ENCODE measurements at places on chromosomes 7 and 10. TPM values are rescaled to one million over a fixed set of nuclear protein-coding genes. Genes with fewer than 3 reads are reported as not detected.

Gene FFAR4
- not detected for total RNA-seq

- H3K4me3 ChIP-seq = no peak overlapping the region
- no peak for DNase-seq
- no peak overlapping the region for H3K27ac ChIP-seq
- peaks cover 11% of the 10 kb centered on the region for H3K27me3 ChIP-seq
Observed at GRCh38 chr10:101055411-101055810, 6.4 kb upstream of the KAZALD1 start.

Gene NEURL1
- 3.2 TPM for total RNA-seq

DNA sequence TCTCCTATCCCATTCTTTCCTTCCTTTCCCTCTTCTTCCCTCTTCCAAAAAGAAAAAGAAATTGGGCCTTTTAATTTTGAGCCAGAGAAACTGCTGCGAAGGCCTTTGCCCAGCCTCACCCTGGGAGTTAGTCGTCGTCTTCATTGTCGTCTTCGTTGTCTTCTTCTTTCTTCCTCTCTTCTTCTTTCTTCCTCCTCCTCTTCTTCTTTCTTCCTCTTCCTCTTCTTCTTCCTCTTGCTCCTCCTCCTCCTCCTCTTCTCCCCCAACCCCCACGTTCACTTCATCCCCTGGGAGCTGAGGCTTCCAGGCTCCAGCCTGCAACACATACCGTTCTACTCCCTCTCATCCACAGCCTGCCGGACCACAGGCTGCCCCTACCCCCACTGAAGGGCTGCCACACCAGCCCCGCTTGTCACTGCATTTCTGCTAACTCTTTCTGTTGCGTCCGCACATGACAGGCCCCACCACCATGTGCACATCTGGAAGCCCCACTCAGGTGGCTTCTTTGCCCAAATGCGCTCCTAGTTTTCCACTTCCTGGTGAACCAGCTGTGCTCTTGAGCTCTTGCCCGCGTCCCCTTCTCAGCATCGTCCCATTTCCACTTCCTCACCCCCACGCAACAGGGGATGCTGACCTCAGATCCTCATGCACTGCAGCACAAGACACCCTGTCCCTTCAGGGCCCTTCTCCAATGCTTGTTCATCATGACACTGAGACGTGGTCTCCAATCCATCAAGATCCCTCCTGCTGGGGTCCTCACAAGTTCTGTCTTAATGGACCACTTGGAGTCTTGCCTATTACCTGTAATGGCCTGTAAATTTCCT, 94.9 kb upstream of the SH2B2 start:
- no peak overlapping the region for H3K4me3 ChIP-seq
- H3K4me1 ChIP-seq = no peaks in the 10 kb centered on the region
- H3K27ac ChIP-seq = no peak overlapping the region
- H3K36me3 ChIP-seq = no peaks in the 10 kb centered on the region

Gene TMEM130
- total RNA-seq = not detected

GRCh38 chr10:130012129-130012528, 48.1 kb upstream of the EBF3 start:
- DNase-seq = no peak
- H3K27ac ChIP-seq = no peak overlapping the region
- no peak overlapping the region for H3K4me3 ChIP-seq
- H3K27me3 ChIP-seq = peaks cover 9% of the 10 kb centered on the region

Gene ODAD2
- 0.62 TPM for total RNA-seq

- peaks cover 4% of the 10 kb centered on the region for H3K27me3 ChIP-seq
- H3K4me3 ChIP-seq = no peak overlapping the region
- no peaks in the 10 kb centered on the region for H3K36me3 ChIP-seq
- H3K4me1 ChIP-seq = no peaks in the 10 kb centered on the region
- DNase-seq = no peak
- H3K27ac ChIP-seq = no peak overlapping the region
Observed at GRCh38 chr7:144407266-144407931, 3.9 kb upstream of the NOBOX start.

Gene HABP2
- total RNA-seq = not detected

Gene SRRT
- 296 TPM for total RNA-seq

DNA sequence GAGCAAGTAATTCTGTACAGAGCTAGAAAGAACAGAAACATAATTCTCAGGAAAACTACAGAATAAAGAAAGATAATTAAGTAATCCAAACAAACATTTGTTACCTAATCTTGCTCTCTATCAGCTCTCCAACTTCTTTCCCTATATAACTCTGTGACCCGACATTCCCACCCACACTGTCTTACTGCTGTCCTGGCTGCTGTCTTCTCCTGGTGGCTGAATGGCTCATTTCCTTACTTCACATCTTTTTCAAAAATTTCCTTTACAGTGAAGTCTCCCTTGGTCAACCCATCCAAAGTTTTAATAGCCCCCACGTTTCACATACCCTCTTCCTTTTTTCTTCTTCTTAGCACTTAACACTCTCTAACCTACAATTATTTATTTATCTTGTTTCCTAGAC, 64.0 kb downstream of the HYCC1 start:
- H3K27me3 ChIP-seq = no peaks in the 10 kb centered on the region
- no peak overlapping the region for H3K27ac ChIP-seq
- peaks cover 4% of the 10 kb centered on the region for H3K36me3 ChIP-seq
- H3K4me3 ChIP-seq = no peak overlapping the region
- no peaks in the 10 kb centered on the region for H3K4me1 ChIP-seq

DNA sequence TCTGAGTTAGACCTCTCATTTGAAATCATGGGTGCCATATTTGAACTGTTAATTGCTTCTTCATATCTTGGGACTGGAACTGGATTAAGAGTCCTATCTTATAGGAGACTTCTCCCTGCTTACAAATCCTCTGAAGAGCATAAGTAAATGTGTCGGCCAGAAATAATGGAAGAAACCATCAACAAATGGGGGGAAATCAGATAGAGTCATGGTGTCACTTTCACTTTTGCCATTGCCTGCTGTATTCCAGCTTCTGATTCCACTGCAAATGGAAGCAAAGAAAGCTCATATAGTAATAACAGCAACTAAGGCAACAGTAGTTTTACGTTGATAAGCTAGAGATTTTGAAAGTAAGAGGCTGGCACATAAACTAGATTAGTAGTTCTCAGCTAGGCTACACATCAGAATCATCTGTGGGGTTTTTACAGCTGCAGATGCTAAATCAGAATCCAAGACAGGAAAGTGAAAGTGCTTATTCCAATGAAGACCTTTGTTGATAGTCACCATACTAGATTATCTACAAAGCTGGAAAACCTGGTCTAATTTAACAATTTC, 12.3 kb upstream of the CRPPA start:
- no peak overlapping the region for H3K4me3 ChIP-seq
- no peaks in the 10 kb centered on the region for H3K36me3 ChIP-seq
- H3K27me3 ChIP-seq = no peaks in the 10 kb centered on the region
- no peaks in the 10 kb centered on the region for H3K4me1 ChIP-seq
- no peak for DNase-seq

DNA sequence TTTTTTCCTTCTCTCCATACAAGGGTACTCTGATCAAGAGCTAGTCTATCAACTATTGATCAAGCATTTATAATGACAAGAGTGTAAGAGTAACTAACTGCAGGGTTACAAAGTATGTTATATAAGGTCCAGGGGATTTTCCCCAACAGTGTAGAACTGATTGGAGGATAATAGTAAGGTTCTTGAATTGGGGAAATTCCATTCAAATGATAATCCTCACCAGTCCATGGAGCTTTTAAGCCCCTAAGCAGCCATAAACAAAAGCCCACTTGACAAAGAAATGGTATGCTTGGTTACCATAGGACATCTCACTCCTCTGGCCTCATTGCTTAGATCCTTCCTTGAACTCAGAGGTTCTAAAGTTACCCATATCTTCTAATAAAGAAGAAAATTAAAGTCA, 8.2 kb downstream of the YME1L1 start:
- H3K4me1 ChIP-seq = peaks cover 32% of the 10 kb centered on the region
- peaks cover 33% of the 10 kb centered on the region for H3K36me3 ChIP-seq
- no peaks in the 10 kb centered on the region for H3K27me3 ChIP-seq
- H3K4me3 ChIP-seq = no peak overlapping the region
- no peak overlapping the region for H3K27ac ChIP-seq
- DNase-seq = no peak

Gene DNMBP
- total RNA-seq = 2.3 TPM

Gene SNX10
- 33.0 TPM for total RNA-seq

DNA sequence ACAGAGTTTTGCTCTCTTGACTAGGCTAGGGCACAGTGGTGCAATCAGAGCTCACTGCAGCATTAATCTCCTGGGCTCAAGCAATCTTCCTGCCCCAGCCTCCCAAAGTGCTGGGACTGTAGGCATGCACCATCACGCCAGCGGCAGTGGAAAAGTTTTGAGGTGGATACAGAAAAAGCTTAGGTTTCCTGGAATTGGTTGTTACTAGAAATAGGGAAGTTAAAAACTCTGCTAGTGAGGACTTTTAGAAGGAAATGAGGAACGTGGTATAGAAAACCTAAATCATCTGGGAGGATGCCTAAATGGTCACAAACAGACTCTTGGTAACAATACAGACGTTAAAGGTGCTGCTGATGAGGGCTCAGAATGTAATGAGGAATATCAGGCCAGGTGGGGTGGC, 10.9 kb upstream of the SNX8 start:
- H3K27ac ChIP-seq = no peak overlapping the region
- H3K27me3 ChIP-seq = no peaks in the 10 kb centered on the region
- DNase-seq = no peak
- no peak overlapping the region for H3K4me3 ChIP-seq

Gene SPDYE9
- total RNA-seq = not detected

DNA sequence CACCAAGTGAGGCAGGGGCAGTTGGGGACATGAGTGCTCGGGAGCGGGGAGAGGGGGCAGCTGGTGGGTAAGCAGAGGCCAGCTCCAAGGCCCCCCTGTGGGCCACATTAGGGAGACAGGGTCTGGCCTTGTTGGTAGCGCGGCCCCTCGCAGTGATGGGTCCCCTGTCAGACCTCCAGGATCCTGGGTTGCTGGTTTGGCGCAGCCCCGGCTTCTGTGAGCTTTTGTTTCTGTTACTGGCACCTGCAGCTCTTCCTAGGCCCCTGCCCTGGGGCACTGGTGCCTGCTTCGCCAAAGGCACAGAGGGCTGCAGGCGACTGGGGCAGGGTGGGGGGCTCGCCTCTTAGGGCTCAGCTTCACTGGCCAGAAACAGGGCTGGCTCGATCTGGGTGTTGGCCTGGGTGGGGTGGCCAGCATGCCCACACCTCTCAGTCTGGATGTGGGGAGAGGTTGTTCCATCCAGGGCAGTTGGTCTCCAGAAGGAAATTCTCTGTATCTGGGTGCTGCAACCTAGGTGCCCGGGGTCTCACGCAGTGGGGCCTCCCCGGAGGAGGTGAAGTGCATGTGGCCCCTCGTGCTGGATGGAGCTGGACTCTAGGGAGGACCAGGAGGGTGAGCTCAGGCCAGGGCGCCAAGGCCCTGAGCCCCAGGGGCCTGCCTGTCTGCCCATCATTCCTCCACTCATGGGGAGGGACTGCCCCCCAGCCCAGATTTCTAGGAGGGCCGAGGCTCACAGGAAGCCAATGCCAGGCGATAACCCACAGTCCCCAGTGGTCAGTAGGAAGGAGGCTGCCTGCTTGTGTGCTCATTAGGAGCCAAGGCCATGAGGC, 138.6 kb downstream of the LHPP start:
- no peak for DNase-seq
- H3K4me3 ChIP-seq = no peak overlapping the region
- no peaks in the 10 kb centered on the region for H3K36me3 ChIP-seq
- no peaks in the 10 kb centered on the region for H3K27me3 ChIP-seq
- H3K4me1 ChIP-seq = no peaks in the 10 kb centered on the region

DNA sequence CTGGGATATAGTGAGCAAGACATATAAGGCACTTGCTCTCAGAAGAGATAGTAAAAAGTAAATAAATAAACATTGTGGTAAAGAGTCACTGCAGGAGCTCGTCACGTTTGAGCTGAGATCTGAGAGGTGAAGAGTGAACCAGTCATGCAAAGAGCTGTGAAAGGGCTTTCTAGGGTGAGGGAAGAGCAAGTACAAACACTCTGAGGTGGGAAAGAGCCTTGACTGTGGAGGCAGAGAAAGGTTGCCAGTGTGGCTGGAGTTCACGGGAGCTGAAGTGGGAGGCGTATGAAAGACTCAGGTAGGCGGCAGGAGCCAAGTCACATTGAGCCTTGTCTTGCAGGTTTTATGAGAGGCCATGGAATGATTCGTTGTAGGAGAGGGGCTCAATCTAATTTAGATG, 141.0 kb downstream of the C1GALT1 start:
- H3K36me3 ChIP-seq = no peaks in the 10 kb centered on the region
- no peak for DNase-seq
- H3K4me1 ChIP-seq = peaks cover 2% of the 10 kb centered on the region
- peaks cover 5% of the 10 kb centered on the region for H3K27me3 ChIP-seq
- no peak overlapping the region for H3K27ac ChIP-seq

DNA sequence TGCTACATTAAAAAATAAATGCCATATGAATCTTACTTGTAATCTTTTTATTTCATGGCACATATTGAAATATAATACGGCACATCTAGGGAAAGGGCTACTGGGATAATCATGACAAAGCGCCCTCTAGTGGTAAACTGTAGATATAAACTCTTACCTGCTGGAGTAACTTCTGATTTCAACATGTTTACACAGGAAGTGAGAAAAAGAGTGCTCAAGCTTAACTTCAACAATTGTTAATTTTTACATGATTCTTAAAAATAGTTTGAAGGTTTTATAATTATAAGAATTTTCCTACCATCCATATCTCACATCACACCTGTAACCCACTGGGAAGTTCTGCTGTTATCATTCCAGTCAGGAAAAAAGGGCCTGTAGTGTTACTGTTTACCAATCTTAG, 2.0 kb upstream of the HEPACAM2 start:
- DNase-seq = no peak
- H3K27me3 ChIP-seq = no peaks in the 10 kb centered on the region
- no peaks in the 10 kb centered on the region for H3K36me3 ChIP-seq
- H3K4me3 ChIP-seq = no peak overlapping the region
- H3K4me1 ChIP-seq = peaks cover 10% of the 10 kb centered on the region

- no peaks in the 10 kb centered on the region for H3K36me3 ChIP-seq
- no peak overlapping the region for H3K4me3 ChIP-seq
- H3K4me1 ChIP-seq = no peaks in the 10 kb centered on the region
- DNase-seq = no peak
- no peaks in the 10 kb centered on the region for H3K27me3 ChIP-seq
- no peak overlapping the region for H3K27ac ChIP-seq
Observed at GRCh38 chr10:128901236-128901635, 565.8 kb upstream of the MGMT start.

GRCh38 chr10:102341038-102341688, 54.3 kb upstream of the NFKB2 start:
- H3K27me3 ChIP-seq = no peaks in the 10 kb centered on the region
- peaks cover 2% of the 10 kb centered on the region for H3K36me3 ChIP-seq

All from activated naive CD8-positive, alpha-beta T cell treated with anti-CD3 and anti-CD28 coated beads for 36 hours (primary cell).